Activated T-cell treated with anti-CD3 and anti-CD28 coated beads, Interleukin-2, amount 50 U/mL, for 72 hours (primary cell): ENCODE measurements at places on chromosomes 2 and 18. TPM values are rescaled to one million over a fixed set of nuclear protein-coding genes. Genes with fewer than 3 reads are reported as not detected.

DNA sequence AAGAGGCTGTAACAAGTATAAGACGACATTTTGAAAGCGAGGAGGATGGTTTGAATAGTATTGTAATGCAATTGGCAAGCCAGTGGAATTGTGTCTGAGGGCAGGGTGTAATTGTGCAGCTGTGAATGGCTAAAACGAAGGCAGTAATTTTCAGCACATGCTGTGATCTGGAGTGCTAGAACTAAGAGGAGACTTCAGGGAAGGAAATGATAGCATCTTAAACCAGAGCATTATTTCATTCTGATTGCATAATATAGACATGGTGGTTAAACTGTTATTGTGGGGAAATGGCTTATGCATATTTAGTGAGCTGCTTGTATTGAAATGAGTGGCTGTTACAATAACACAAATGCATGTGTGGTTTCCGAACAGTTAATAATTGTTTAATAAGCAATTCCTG, 36.3 kb downstream of the THSD7B start:
- no peak for DNase-seq
- H3K27me3 ChIP-seq: no peaks in the 10 kb centered on the region
- H3K27ac ChIP-seq: no peak overlapping the region
- H3K36me3 ChIP-seq: no peaks in the 10 kb centered on the region

- H3K4me3 ChIP-seq: no peak overlapping the region
- no peaks in the 10 kb centered on the region for H3K36me3 ChIP-seq
These were observed 369.0 kb downstream of the EPHA4 start for GRCh38 chr2:221203125-221203524.

DNA sequence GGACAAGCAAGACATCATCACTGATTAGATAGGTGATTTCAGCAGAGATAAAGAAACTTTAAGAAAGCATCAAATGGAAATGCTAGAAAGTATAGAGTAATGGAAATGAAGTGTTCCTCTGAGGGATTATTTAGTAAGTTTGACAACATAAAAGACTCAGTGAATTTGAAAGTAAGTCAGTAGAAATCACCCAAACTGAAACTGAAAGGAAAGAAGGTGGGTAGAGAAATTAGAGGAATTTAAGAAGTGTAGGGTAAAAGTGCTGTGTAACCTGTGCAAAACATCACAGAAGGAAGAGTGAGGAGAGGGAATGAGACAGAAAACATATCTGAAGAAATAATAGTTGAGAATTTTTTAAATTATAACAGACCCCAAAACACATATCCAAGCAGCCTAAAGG, 343.1 kb downstream of the CBLN2 start:
- H3K4me3 ChIP-seq: no peak overlapping the region
- H3K36me3 ChIP-seq: no peaks in the 10 kb centered on the region
- no peak overlapping the region for H3K27ac ChIP-seq
- H3K27me3 ChIP-seq: no peaks in the 10 kb centered on the region
- no peaks in the 10 kb centered on the region for H3K4me1 ChIP-seq

GRCh38 chr2:65055422-65056214, 598 bp upstream of the CEP68 start:
- peak; percentile 65 for DNase-seq
- peaks cover 51% of the 10 kb centered on the region for H3K4me1 ChIP-seq
- no peaks in the 10 kb centered on the region for H3K27me3 ChIP-seq
- no peaks in the 10 kb centered on the region for H3K36me3 ChIP-seq

- DNase-seq: no peak
- peak overlapping the region; percentile 6 for H3K27ac ChIP-seq
- peaks cover 2% of the 10 kb centered on the region for H3K36me3 ChIP-seq
- H3K4me1 ChIP-seq: peaks cover 31% of the 10 kb centered on the region
- no peaks in the 10 kb centered on the region for H3K27me3 ChIP-seq
These were observed 5.4 kb downstream of the ITGAV start for GRCh38 chr2:186595219-186595618.

- peaks cover 6% of the 10 kb centered on the region for H3K4me1 ChIP-seq
- H3K4me3 ChIP-seq: no peak overlapping the region
- no peak for DNase-seq
- H3K27ac ChIP-seq: no peak overlapping the region
- H3K27me3 ChIP-seq: peaks cover 7% of the 10 kb centered on the region
These were observed 51.8 kb downstream of the TFPI start for GRCh38 chr2:187502467-187502866.

GRCh38 chr2:39135690-39136259, 14.9 kb upstream of the SOS1 start:
- no peaks in the 10 kb centered on the region for H3K27me3 ChIP-seq
- peaks cover 62% of the 10 kb centered on the region for H3K4me1 ChIP-seq
- peak overlapping the region; percentile 50 for H3K4me3 ChIP-seq
- no peaks in the 10 kb centered on the region for H3K36me3 ChIP-seq

EFR3B gene
- 0.60 TPM for total RNA-seq
